ENCODE measurements at places on chromosomes 7 and 10. TPM values are rescaled to one million over a fixed set of nuclear protein-coding genes. Genes with fewer than 3 reads are reported as not detected.

Gene PLOD3
- 62.7 TPM for total RNA-seq

Gene SERPINE1
- 3.0 TPM for total RNA-seq

- no peak overlapping the region for H3K27ac ChIP-seq
- no peaks in the 10 kb centered on the region for H3K4me1 ChIP-seq
- DNase-seq = no peak
These were observed 108.8 kb downstream of the NPY start for GRCh38 chr7:24392774-24393173.

Gene LLCFC1
- not detected for total RNA-seq

DNA sequence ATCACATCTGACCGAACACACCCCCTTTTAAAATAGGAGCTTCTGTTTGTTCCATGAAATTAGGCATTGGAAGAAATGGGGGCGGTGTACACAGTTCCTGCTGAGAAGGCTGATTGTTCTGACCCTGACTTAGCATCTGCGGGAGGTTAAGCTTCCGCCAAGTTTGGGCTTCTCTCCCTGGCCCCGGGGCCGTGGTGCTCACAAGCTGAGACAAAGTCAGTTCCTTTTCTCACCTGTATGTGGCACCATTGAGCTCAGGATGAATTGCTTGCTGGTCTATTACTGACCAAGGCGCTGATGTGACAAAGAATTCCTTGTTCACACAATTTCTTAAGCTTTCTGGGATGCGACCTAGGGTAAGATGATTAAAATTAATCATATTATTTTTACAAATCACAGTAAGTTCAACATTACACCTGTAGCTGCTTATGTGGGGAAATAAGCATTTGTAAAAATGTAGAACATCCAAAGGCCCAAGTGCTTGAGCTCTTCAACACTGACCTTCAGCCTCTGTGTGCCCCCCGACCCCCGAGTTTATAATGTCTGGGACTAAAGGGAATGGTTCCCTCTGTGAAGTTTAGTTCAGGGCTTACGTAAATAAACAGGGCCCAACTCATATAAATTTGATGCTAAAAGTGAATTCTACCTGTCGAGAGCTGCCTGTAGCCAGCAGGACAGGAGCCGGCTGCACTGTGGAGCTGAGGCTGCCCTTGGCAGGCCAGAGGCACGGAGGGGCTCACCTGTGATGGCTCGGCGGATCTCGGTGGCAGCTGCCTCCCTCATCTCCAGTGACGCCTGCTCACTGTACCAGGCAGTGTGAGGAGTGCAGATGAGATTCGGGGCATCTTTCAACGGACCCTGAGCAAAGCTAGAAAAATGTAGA lies 50.8 kb downstream of the ZRANB1 start:
- no peak overlapping the region for H3K27ac ChIP-seq
- H3K27me3 ChIP-seq = no peaks in the 10 kb centered on the region
- H3K4me3 ChIP-seq = no peak overlapping the region

DNA sequence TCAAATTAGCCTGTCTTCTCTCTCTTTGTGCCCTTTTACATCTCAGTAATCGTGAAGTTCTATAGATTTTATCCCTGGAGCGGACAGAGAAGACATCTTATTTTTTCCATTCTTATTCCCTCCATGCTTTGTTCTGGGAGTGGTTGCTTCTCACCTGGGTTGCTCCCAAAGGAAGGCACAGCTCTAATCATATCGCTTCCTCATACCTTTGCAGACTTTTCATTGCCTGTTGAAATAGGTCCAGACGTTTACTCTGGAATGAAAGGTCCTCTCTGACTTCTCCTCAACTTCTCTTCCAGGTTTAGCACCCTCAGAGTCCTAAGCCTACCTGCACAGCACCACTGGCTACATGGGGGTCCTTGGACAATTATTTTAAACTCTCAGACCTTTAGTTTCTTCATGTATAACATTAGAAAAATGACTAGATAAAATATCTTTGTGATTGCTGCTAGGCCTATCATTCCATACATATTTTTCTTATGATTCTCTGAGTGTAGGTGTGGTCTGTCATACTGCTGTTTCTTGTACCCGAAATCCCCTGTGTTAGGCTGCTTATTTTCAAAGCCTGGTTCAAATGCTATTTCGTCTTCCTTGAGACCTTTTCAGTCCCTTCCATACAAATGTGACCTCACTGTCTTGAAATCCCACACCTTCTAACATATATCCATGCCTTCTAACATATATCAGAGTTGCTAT lies 418.1 kb downstream of the GFRA1 start:
- no peaks in the 10 kb centered on the region for H3K27me3 ChIP-seq
- H3K36me3 ChIP-seq = no peaks in the 10 kb centered on the region
- H3K27ac ChIP-seq = no peak overlapping the region
- no peak overlapping the region for H3K4me3 ChIP-seq
- DNase-seq = no peak
- H3K4me1 ChIP-seq = no peaks in the 10 kb centered on the region

- no peak for DNase-seq
- no peaks in the 10 kb centered on the region for H3K27me3 ChIP-seq
- H3K4me1 ChIP-seq = no peaks in the 10 kb centered on the region
- H3K36me3 ChIP-seq = no peaks in the 10 kb centered on the region
These were observed 103.0 kb downstream of the COBL start for GRCh38 chr7:51213618-51214017.

Gene CH25H
- 0.70 TPM for total RNA-seq

- H3K27me3 ChIP-seq = no peaks in the 10 kb centered on the region
- no peaks in the 10 kb centered on the region for H3K4me1 ChIP-seq
- no peak overlapping the region for H3K4me3 ChIP-seq
- H3K27ac ChIP-seq = no peak overlapping the region
- H3K36me3 ChIP-seq = no peaks in the 10 kb centered on the region
These were observed 335.1 kb downstream of the DPP6 start for GRCh38 chr7:154387252-154387651.

DNA sequence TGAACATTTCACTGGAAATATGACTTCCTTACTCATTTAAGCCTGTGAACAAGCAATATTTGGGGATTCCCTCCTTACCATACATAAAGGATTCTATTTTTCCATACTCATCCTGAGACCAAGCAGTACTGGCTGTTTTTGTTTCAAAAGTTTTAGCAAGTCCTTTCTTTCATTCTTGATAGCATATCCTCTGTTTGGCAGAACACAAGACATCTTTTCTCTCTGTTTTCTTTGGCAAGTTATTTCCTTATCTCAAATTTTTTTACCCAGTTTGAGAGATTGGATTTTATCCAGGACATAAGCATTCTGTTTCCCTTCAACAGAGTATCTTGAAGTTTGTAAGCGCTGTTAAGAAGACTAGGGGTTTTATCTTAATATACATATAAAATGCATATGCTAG lies 3.0 kb upstream of the WASL start:
- H3K4me3 ChIP-seq = no peak overlapping the region
- H3K36me3 ChIP-seq = no peaks in the 10 kb centered on the region
- H3K27me3 ChIP-seq = no peaks in the 10 kb centered on the region

DNA sequence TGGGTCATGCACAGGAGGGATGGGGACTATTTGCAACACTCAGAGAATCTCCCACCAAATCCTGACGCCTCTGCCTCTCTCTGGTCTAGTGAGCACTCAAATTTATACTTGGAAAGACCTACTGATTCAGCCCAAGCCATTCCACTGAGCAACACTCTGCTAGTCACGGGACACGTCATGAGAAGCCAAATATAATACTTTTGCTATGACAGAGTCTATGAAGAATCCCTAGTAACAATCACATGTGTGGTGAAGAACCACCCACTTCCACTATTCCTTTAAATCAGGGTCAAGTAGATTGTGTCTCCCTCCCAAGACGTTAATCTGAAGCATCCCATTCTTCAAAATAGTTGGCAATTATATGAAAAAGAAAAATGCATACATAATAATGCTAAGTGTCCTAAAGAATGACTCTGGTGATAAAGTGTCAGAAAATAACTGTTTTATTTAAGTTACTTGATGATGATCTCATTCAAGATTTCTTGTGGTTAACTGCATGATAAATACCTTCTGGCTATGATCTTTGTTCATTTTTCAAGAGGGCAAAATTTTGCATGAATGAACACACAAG lies 28.5 kb downstream of the CHCHD3 start:
- H3K36me3 ChIP-seq = no peaks in the 10 kb centered on the region
- no peaks in the 10 kb centered on the region for H3K4me1 ChIP-seq
- no peak overlapping the region for H3K4me3 ChIP-seq
- DNase-seq = no peak

- no peak overlapping the region for H3K4me3 ChIP-seq
- H3K36me3 ChIP-seq = no peaks in the 10 kb centered on the region
- H3K27me3 ChIP-seq = no peaks in the 10 kb centered on the region
- peak; percentile 34 for DNase-seq
- H3K4me1 ChIP-seq = peaks cover 15% of the 10 kb centered on the region
These were observed 21.8 kb upstream of the ZMIZ1 start for GRCh38 chr10:79046741-79047583.

Gene ZNF33A
- total RNA-seq = 62.3 TPM

DNA sequence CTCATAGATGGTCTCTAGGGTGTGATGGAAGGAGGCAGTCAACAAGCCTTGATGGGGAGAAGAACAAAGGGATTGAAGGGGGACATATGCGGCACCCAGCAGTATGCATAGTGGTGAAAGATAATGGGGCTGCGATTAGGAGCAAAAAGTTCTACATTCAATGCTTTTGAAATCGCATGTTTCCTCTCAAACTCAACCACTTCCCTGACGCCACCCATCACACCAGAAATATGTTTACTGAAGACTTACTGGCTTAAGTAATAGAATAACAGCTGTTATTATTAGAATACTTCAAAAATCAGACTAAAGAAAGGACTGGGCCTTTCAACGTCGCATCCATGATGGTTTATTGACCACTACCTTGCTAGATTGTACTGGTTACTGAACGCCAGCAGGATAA lies 31.5 kb downstream of the MKRN1 start:
- H3K36me3 ChIP-seq = no peaks in the 10 kb centered on the region
- H3K4me3 ChIP-seq = no peak overlapping the region
- DNase-seq = no peak
- H3K27ac ChIP-seq = no peak overlapping the region

GRCh38 chr10:88849234-88849633 lies 2.4 kb downstream of the ANKRD22 start:
- no peaks in the 10 kb centered on the region for H3K36me3 ChIP-seq
- DNase-seq = no peak
- no peaks in the 10 kb centered on the region for H3K4me1 ChIP-seq
- no peaks in the 10 kb centered on the region for H3K27me3 ChIP-seq
- H3K4me3 ChIP-seq = no peak overlapping the region

Gene SAP25
- 15.3 TPM for total RNA-seq

DNA sequence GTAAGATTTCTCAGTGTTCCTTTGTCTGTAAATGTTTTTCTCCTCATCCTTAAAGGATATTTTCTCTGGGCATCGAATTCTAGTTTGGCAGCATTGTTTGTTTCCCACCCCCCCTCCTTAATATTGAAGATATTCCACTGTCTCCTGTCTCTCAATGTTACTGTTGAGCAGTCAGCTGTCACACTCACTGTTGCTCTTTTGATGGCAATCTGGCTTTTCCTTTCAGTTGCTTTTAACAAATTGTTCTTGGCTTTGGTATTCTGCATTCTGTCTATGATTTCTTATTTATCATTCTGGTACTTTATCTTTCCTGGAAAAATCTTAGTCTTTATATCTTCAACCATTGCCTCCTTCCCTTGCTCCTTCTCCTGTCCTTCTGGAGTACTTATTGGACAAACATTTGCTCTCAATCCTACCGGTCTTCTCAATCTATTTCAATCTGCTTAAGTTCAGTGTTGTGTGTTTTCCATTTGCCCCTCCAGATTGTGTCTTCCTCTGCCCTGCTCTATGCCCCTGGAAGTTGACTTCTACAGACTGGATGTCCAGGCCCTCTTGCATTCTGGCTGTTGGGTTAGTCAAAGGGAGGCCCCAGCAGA lies 9.3 kb upstream of the GTPBP4 start:
- DNase-seq = no peak
- H3K27ac ChIP-seq = no peak overlapping the region
- no peaks in the 10 kb centered on the region for H3K27me3 ChIP-seq
- H3K36me3 ChIP-seq = no peaks in the 10 kb centered on the region
- H3K4me1 ChIP-seq = no peaks in the 10 kb centered on the region

Gene FLNC
- 4.2 TPM for total RNA-seq

- H3K27ac ChIP-seq = no peak overlapping the region
- no peaks in the 10 kb centered on the region for H3K27me3 ChIP-seq
- H3K4me3 ChIP-seq = no peak overlapping the region
- no peaks in the 10 kb centered on the region for H3K36me3 ChIP-seq
- H3K4me1 ChIP-seq = no peaks in the 10 kb centered on the region
These were observed 27.7 kb downstream of the PPP2R2D start for GRCh38 chr10:131928248-131929095.

GRCh38 chr10:80382989-80383388 lies 25.4 kb upstream of the PRXL2A start:
- H3K4me1 ChIP-seq = no peaks in the 10 kb centered on the region
- H3K36me3 ChIP-seq = no peaks in the 10 kb centered on the region
- H3K4me3 ChIP-seq = no peak overlapping the region
- H3K27ac ChIP-seq = no peak overlapping the region
- H3K27me3 ChIP-seq = no peaks in the 10 kb centered on the region
- peak; percentile 62 for DNase-seq

DNA sequence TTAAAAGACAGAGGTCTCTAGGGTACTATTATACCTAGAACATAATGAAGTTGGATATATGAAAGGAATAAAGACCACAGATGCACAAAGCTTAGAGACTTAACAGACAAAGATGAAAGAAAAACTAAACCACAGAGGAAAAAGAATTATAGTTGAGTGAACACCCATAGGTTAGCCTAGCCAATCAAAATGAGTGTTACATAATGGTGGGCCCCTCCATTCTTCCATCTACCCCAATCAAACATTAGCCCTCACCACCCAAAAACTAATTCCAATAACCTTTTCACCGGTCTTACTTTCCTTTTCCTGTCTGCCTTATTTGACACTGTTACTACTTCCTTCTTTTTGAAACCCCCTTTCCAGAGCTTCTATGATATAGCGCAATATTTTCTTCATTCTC lies 130.1 kb downstream of the ELMO1 start:
- no peaks in the 10 kb centered on the region for H3K27me3 ChIP-seq
- no peak overlapping the region for H3K27ac ChIP-seq
- no peaks in the 10 kb centered on the region for H3K36me3 ChIP-seq
- H3K4me3 ChIP-seq = no peak overlapping the region
- no peaks in the 10 kb centered on the region for H3K4me1 ChIP-seq

- H3K4me3 ChIP-seq = no peak overlapping the region
- DNase-seq = no peak
- no peaks in the 10 kb centered on the region for H3K27me3 ChIP-seq
- H3K4me1 ChIP-seq = no peaks in the 10 kb centered on the region
These were observed 107.2 kb upstream of the NPTX2 start for GRCh38 chr7:98509836-98510235.

Gene OGDHL
- total RNA-seq = 4.3 TPM

- no peaks in the 10 kb centered on the region for H3K36me3 ChIP-seq
- no peak overlapping the region for H3K27ac ChIP-seq
- no peak for DNase-seq
- no peaks in the 10 kb centered on the region for H3K4me1 ChIP-seq
- H3K4me3 ChIP-seq = no peak overlapping the region
These were observed 310.7 kb downstream of the GALNT17 start for GRCh38 chr7:71442492-71443190.

Gene NPSR1
- total RNA-seq = not detected

Measured in Peyer's patch (tissue), 4 donors.